ENCODE measurements at places on chromosomes 2 and 18.
A peak's percentile ranks its signal among the peaks of the same experiment; 100 is the strongest.

DNA sequence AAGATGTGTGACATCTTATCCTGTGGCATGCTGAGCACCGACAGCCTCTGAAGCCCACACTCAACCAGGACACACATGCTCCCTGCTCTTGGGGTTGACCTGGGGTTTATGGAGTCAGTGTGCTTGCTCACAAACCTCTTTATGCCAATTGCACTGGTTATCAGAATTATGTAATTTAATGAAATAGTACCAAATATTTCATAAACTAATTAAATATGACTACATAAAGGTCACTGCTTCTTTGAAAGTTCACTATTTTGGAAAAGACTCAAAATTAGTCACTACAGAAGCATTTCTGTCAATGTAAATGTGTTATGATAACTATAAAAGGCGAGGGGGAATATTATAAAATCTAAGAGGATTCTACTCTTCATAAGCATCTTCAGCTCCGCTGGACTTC is 76.7 kb downstream of the FHOD3 start:
- ATAC-seq, result no peak

DNA sequence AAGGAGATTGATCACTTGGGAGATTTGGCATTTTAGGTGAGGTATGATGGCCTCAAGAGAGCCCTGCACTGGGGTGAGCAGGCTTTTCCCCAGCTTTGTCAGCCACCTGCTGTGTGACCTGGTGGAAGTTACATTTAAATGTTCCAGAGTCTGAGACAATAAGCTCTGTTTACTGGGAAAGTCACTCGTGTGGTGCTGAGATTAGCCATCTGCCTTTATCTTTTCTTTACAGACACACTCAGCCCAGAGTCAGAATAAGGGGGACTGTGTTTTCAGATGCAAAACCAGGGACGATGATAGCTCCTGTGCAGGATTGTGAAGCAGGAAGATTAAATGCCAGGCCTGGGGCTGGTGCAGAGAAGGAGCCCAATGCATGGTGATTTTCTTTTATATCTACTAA is 47.9 kb downstream of the SH3RF3 start:
- no peak for ATAC-seq

DNA sequence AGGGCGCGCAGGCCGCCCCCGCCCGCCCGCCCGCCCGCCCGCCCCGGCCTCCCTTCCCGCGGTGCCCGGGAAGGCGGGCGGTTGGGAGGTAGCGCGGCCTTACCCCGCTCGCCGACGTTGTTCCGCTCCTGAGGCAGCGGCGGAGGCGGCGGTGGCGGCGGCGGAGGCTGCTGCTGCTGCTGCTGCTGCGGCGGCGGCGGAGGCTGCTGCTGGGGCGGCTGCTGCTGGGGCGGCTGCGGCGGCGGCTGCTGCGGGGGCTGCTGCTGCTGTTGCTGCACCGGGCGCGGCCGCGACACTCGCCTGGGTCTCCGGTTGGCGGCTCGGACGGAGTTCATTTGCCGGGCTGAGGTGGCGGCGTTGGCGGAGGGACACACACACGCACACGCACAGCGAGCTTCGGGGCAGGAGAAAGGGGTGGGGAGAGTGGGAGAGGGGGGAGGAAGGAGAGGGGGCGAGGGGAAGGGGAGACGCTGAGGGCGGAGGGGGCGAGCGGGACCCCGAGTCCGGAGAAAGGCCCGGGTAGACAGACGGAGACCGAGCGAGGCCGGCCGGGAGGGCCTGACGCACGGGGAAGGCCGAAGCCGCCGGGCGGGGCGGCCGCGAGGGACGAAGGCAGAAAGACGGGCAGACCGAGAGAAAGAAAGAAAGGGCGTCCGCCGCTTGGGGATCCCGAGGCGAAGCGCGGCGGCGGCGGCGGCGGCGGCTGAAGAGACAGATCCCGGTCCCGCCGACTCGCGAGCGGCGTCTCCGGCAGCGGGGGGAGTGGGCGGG is 727 bp downstream of the FBXO11 start:
- peak; percentile 8 for ATAC-seq

DNA sequence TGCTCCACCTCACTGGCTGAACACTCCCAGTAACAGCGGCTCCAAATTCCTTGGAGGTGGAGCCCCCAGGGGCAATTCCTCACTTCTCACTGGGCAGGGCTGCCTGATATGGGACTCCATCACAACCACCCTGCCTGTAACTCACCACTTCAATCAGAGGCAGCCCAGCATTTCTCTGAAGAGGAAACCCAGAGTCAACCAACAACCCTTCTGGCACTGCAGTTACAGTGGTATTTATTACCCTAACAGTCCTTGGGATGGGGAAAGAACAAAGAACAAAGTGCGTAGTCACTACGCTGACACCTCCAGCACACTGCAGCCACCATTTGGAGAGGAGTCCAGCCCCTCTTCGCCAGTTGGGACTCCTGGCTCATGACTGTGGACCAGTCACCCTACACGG is 85.7 kb upstream of the GALNT13 start:
- no peak for ATAC-seq

- peak; percentile 92 for ATAC-seq
These were observed 99.8 kb downstream of the ZNF236 start for GRCh38 chr18:76922107-76922506.

All from motor neuron (in vitro differentiated cells).